ENCODE measurements at places on chromosomes 12 and 14.

- no peak for DNase-seq
Observed at GRCh38 chr14:88961214-88961613, 136.8 kb downstream of the TTC8 start.

- DNase-seq, result no peak
Observed at GRCh38 chr12:47707355-47707754, 1.5 kb upstream of the RPAP3 start.

- DNase-seq, result no peak
Observed at GRCh38 chr12:122411537-122411936, 10.9 kb downstream of the CLIP1 start.

DNA sequence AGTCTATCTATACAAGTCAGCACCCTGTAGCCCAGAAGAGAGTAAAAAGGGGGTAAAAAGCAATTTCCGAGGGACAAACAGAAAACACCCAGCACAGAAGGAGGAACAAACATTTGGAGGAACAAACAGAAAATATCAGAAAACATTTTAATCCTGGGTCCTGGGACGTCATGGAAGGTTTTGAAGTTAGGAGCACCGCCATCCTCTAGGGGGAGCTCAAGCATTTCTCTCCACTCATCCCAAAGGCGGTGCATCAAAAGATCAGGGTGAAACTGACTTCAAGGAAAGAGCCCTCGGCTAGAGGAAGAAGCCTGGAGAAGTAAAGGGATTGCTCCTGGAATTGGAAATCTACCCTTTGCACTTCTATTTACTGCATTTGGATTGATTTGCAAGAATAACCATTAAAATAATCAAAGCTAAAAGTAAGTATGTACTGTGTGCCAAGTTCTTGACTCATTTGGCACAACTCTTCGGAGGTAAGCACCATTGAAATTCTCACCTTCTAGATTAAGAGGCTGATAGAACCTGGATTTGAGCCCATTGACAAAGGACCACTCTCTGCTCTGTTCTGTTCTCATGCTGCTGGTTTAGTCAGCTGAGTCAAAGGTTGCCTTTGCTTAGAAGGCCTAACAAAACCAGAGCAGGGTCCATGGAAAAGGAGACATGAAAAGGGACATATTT lies 17.2 kb upstream of the POC1B start:
- peak; percentile 90 for DNase-seq

DNA sequence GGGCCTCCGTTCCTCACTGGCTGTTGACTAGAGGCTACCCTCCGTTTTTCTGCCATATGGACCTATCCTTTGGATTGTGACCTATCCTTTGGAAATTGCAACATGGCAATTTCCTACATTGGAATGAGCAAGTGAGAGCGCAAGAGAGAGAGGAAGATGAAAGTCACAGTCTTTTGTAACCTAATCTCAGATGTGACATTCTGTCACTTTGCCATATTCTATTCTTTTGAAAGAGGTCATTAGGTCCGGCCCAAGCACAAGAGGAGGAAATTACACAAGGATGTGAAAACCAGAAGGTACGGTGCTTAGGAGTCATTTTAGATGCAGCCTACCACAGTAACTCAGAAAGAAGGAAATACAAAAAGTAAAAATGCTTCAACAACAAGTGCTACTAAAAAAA lies 47.3 kb upstream of the SRP54 start:
- no peak for DNase-seq

GRCh38 chr12:34348836-34349672 lies 326.8 kb downstream of the ALG10 start:
- no peak for DNase-seq

DNA sequence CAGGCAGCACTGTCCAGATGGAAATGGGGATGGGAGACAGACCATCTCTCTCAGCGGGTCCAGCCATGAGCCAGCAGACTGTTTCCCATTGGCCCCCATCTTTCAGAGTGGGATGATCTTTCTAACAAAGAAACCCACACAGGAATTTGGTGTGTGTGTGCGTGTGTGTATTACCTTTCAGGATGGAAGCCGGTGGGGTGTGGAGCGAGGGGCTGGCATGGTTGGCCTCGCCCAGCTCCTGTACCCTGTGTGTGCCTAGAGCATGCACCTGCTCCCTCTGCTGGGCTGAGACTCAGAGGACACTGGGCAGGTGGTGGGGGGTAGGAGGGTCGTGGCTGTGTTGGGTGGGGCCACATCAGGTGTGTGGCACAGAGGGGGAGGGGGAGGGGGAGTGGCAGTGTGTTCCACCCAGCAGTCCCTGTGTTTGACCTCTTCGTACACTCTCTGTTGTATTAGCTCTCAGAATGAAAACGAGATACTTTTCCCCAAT lies 33.0 kb upstream of the TSPAN9 start:
- DNase-seq, result no peak

DNA sequence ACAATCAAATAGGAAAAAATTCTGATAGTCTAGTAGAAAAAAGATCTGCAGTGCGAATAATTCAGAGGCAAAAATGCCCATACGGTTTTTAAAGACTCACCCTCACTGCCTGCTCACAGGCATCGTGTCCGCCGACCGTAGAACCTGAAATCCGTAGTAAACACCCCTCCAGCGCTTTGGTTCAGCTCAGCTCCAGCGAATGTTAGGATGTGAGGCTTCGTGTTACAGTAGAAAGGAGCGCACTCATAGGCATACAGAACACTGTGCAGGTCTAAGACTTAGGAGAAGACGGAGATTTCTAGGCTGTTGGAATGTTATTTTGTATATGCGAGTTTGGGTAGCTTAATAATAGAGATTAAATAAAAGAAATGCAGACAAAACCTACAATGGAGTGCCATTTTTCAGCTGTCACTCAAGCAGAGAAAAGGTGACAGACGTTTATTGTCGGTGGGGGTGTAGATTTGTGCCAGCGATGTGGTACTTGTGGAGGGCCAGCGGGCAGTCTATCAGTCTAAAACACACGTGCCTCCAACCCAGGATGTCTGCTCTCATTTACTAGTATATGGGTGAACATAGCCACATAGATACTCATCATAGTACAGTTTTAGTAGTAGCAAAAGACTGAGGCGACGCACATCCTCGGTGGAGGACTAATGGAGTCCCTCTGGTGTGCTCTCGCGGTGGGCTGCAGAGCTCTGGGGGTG lies 25.7 kb downstream of the SFSWAP start:
- DNase-seq, result no peak

DNA sequence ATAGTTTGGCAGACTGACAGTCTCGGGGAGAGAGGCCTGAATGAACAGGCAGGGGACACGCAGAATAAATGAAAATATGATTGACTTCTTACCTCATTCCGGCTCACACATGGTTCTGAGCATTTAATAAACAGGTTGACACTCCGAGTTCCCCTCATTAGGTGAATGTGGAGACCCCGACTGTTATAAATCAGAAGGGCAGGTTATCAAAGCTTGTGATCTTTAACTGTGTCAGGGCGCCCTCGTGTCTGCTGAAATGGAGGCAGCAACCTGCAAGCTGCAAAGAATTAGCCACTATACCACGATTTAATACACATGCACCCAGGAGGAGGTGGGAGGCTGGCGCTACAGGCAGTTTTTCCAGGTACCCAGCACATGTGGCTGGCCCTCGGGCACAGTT lies 627.5 kb downstream of the MED13L start:
- DNase-seq, result no peak

DNA sequence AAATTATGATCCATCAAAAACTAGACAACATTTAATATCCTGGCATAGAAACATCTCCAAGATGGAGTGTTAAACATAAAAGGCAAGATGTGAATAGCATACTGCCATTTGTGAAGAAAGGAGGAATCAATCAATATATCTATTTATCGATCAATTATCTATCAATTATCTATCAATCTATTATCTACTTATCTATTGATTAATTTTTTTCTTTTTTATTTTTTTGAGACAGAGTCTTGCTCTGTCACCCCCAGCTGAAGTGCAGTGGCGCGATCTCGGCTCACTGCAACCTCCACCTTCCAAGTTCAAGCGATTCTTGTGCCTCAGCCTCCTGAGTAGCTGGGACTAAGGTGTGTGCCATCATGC lies 117.0 kb upstream of the RFLNA start:
- no peak for DNase-seq

GRCh38 chr14:103319422-103319821 lies 14.6 kb upstream of the EIF5 start:
- no peak for DNase-seq

DNA sequence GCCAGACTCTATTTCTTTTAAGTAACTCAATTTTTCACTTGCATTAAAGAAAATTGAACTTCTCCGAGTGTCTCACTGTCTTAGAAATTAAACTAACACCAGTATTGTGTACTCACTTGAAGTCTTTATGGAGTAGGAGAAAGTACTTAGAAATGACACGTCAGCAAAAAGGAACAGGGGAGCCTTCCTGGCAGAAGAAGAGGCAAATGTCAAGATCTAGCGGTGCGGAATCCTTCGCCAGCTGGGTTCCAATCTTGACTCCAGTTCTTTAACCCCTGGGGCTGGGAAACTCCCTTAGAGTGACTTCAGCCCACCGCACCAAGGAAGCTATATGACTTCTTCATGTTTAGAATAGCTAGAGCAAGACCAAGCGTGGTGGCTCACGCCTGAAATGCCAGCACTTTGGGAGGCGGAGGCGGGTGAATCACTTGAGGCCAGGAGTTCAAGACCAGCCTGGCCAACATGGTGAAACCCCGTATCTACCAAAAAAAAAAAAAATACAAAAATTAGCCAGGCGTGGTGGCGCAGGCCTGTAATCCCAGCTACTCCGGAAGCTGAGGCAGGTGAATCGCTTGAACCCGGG lies 34.4 kb downstream of the WBP11 start:
- DNase-seq, result peak; percentile 51

- DNase-seq, result no peak
Observed at GRCh38 chr12:93734784-93735183, 57.6 kb downstream of the CRADD start.

- peak; percentile 26 for DNase-seq
Observed at GRCh38 chr12:7479771-7480170, 23.8 kb downstream of the CD163 start.

DNA sequence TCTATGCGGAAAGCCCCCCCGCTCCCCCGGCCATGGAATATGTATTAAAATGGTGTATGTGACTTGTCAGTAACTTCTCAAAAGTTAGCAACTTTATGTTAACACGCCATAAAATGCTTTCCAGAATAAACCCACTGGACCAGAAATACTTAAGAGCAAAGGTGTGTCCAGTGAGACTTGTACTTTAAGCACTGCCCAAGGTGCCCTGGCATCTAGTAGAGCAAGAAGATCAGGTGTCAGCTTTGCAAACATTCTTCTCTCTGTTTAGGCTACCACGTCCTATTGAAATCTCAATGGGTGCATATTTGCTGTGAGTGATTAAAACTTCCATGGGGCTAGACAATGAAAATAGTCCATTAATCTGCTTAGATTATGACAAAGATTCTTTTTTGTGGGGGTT lies 201.2 kb downstream of the ESR2 start:
- no peak for DNase-seq

DNA sequence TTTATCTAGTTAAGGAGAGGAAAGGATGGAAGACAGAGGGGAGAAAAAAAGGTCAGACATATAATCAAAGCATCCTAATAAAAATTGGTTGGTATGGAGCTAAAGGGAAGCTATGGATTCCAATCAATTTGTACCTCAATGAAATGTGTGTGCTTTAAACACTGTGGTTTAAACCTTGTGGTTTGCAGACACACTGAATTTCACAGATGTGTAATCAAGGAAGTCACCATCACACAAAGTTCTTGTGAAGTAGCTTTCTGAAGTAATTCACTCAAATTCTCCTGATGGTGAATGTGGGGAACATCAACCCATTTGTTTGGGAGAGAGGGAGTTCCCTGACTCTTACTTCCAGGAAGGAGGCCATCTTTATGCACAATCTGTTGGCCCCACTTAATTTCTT lies 243.3 kb upstream of the KRR1 start:
- no peak for DNase-seq

GRCh38 chr14:23561873-23562821 lies 5.4 kb downstream of the AP1G2 start:
- no peak for DNase-seq

DNA sequence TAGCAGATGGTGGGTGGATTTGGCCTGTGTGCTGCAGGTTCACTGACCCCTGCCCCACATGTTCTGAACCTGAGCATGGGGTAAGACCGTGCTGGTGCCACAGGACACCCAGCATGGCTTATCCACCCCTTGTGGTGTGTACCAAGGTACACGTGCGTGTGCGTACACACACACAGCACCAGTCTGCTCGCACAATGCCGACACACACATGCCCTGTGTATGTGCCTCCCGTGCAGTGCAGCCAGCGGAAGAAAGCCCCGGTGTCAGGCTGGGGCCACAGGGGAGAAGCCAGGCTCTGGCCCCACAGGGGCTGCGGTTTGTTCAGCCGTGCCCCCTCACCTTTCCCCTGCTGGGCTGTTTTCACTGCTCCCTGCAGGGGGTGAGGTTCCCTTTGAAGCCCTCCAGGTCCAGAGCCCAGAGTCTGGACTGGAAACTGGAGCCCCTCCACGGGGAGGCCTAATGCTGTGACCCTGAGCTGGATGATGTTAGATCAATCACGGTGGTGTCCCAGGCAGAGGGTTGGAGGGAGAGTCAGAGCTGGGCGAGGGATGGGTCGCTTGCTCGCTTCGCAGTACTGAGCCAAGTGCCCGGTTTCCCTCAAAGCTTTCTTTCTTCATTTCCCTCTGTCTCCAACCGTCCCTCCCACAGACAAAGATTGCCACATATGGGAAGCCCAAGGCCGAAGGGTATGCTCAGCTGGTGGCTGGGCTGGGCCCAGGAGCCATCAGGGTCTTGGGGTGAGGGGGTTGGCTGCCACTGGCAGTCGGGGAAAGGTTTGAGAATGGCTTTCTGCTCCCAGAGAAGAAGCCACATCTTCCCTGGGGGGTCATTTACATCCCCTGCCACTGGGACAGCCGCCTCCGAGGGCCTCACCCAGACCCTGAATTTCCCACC lies 6.2 kb downstream of the DTX1 start:
- DNase-seq, result no peak

DNA sequence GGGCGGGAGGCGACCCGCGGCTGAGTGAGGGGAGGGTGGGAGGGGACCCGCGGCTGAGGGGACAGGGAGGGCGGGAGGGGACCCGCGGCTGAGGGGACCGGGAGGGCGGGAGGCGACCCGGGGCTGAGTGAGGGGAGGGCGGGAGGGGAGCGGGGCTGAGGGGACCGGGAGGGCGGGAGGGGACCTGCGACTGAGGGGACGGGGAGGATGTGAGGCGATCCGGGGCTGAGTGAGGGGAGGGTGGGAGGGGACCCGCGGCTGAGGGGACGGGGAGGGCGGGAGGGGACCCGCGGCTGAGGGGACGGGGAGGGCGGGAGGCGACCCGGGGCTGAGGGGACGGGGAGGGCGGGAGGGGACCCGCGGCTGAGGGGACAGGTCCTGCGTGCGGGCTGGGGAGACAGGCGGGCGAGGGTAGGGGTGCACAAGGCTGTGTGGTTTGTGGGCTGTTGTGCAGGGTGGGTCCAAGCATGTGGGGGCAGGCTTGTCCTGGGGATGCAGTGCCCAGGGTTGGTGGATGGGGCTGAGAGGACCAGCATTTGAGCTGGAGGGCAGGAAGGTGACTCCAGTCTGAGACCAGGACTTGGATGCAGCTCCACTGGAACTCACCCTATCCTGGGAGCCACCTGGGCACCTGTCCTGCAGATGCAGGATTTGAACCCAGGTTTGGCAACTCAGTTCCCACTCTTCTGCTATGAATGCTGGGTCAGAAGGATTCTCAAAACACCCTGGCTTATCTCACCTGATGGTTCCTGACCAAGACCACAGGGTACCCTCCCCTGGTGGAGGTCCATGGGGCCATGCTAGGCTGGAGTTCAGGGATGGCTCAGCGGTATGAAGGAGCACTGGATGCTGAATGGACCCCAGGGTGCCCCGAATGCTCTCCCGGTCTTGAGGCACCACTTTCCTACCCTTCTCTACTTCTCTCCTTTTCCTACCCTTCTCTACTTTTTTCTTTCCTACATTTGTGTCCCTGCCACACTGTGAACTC lies 9.4 kb downstream of the PLD4 start:
- DNase-seq, result no peak

Measured in GM23248 (cell line).